ENCODE measurements at places on chromosomes 16 and 17. TPM values are rescaled to one million over a fixed set of nuclear protein-coding genes. Genes with fewer than 3 reads are reported as not detected.
A peak's percentile ranks its signal among the peaks of the same experiment; 100 is the strongest.

DNA sequence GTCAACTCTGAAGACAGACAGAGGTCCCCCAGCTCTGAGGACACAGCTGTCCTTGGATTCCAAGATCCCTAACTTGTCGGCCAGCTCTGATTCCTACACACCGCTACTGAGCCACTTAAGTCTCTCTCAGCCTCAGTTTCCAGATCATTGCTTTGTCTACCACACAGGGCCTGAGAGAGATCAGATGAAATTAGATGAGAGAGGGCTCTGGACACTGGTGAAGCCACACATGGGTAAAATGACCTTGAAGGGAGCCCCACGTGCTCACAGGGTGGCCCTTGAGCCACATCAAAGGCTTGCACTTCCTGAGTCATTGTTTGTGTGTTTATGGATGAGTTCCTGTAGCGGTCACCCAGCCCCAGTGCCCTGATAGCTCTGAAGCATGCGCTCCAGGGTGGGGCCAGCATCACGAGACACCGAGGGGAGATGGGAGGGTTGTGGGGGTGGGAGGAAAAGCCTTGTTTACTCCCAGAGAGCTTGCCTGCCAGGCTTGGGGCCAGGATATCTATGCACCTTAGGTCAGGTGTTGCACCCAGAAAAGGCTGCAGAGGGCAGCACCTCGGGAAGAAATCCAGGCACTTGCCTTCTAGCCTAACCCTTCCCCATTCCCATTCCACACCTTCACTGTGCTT is 32.7 kb upstream of the SLC6A2 start:
- no peak overlapping the region for H3K4me3 ChIP-seq
- no peaks in the 10 kb centered on the region for H3K27me3 ChIP-seq
- no peaks in the 10 kb centered on the region for H3K36me3 ChIP-seq
- no peak for DNase-seq
- no peak overlapping the region for H3K27ac ChIP-seq

The CEP295NL gene
- 1.6 TPM for total RNA-seq

GRCh38 chr17:27530764-27531391 is 74.6 kb downstream of the KSR1 start:
- H3K4me1 ChIP-seq: peaks cover 98% of the 10 kb centered on the region
- no peaks in the 10 kb centered on the region for H3K36me3 ChIP-seq
- DNase-seq: peak; percentile 60
- H3K4me3 ChIP-seq: no peak overlapping the region

DNA sequence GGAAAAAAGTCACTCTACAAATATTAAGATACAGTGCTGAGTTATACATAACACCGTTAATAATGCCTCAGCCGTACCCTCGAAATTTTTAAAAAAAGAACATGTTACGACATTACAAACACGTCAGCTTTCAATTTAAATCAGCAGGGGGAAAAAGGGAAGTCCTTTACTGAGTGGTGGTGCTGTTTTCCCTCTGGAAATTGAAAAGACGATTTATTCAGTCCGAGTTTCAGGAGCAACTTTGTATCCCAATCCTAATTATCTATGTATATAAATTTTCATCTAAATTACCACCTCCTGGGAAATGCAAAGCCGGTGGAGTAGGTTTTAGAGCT is 1.3 kb downstream of the NETO2 start:
- H3K27me3 ChIP-seq: peaks cover 37% of the 10 kb centered on the region
- peak; percentile 16 for DNase-seq
- H3K4me3 ChIP-seq: peak overlapping the region; percentile 48
- H3K4me1 ChIP-seq: no peaks in the 10 kb centered on the region
- no peaks in the 10 kb centered on the region for H3K36me3 ChIP-seq

GRCh38 chr17:60510031-60510430 is 16.0 kb downstream of the APPBP2 start:
- no peak overlapping the region for H3K4me3 ChIP-seq
- H3K36me3 ChIP-seq: peaks cover 26% of the 10 kb centered on the region
- no peak overlapping the region for H3K27ac ChIP-seq
- no peaks in the 10 kb centered on the region for H3K27me3 ChIP-seq
- H3K4me1 ChIP-seq: peaks cover 3% of the 10 kb centered on the region

Data from left lung (tissue), 14 donors.